ENCODE measurements at places on chromosomes 2 and 18. TPM values are rescaled to one million over a fixed set of nuclear protein-coding genes. Genes with fewer than 3 reads are reported as not detected.

DNA sequence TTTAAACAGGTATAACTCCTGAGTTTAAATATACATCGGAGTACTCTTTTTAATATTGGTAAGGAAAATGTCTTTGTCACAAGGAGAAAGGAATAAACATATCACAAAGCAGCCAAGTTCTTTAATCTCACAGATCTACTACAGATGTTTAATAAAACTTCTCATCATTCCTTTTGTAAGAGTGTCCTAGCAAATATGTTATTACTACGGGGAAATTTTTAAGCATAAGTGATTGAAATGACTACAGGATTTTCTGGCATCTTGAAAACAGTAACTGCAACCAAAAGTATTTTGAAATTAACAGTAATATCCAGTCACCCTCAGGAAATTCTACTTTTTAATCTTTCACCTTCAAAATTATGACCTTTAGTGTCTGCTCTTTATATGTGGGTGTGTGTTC lies 403.1 kb downstream of the IRS1 start:
- H3K36me3 ChIP-seq: no peaks in the 10 kb centered on the region
- no peak overlapping the region for H3K27ac ChIP-seq
- H3K27me3 ChIP-seq: no peaks in the 10 kb centered on the region
- no peaks in the 10 kb centered on the region for H3K4me1 ChIP-seq
- H3K4me3 ChIP-seq: no peak overlapping the region

Gene CPO
- not detected for total RNA-seq

DNA sequence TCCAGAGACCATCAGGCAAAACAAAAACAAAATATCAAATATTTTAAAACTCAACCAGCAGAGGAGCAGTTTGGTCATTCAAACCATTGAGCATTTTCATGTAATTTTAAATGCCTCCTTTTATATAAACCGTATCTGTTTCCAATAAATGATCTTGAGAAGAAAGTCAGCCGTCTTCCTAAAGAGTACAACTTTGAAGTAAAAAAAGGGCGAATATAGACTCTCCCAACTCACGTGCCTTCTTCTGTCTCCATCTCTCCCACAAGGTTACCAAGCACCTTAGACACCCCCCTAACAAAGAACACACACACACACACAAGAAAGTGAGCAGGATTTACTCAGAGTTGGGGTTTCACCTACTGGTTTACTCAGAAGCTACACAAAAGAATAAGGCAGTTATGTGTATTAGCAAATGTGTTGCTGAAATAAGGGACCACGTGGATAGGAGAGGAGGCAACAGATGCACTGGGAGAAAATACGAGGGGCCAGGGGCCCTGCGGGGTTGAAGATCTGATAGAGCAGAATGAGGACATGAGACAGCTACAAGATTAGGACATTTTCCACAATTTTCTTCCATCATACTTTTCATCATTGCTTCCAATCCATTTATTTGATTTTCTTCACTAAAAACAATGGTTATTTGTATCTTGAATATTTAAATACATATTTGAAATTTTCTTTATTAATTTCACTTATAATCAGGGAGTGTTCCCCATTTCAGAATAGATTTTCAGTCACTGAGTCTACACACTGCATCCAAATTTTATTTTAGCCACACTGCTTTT lies 45.0 kb downstream of the EVA1A start:
- H3K4me1 ChIP-seq: peaks cover 16% of the 10 kb centered on the region
- H3K36me3 ChIP-seq: peaks cover 65% of the 10 kb centered on the region
- no peak overlapping the region for H3K4me3 ChIP-seq
- H3K27ac ChIP-seq: no peak overlapping the region

Gene OST4
- 202 TPM for total RNA-seq

GRCh38 chr2:127351603-127352002 lies 36.2 kb downstream of the MAP3K2 start:
- no peak overlapping the region for H3K27ac ChIP-seq
- DNase-seq: no peak
- no peaks in the 10 kb centered on the region for H3K27me3 ChIP-seq

GRCh38 chr2:215189393-215189792 lies 51.0 kb upstream of the ABCA12 start:
- H3K4me3 ChIP-seq: no peak overlapping the region
- no peaks in the 10 kb centered on the region for H3K27me3 ChIP-seq
- no peak overlapping the region for H3K27ac ChIP-seq
- no peak for DNase-seq
- H3K4me1 ChIP-seq: no peaks in the 10 kb centered on the region

Gene DPP4
- 256 TPM for total RNA-seq

Gene DNAJC5G
- not detected for total RNA-seq

GRCh38 chr2:182682210-182682609 lies 33.8 kb upstream of the DNAJC10 start:
- no peaks in the 10 kb centered on the region for H3K27me3 ChIP-seq
- no peaks in the 10 kb centered on the region for H3K4me1 ChIP-seq
- no peaks in the 10 kb centered on the region for H3K36me3 ChIP-seq
- no peak overlapping the region for H3K27ac ChIP-seq
- H3K4me3 ChIP-seq: no peak overlapping the region

Gene CLK1
- total RNA-seq: 77.2 TPM

DNA sequence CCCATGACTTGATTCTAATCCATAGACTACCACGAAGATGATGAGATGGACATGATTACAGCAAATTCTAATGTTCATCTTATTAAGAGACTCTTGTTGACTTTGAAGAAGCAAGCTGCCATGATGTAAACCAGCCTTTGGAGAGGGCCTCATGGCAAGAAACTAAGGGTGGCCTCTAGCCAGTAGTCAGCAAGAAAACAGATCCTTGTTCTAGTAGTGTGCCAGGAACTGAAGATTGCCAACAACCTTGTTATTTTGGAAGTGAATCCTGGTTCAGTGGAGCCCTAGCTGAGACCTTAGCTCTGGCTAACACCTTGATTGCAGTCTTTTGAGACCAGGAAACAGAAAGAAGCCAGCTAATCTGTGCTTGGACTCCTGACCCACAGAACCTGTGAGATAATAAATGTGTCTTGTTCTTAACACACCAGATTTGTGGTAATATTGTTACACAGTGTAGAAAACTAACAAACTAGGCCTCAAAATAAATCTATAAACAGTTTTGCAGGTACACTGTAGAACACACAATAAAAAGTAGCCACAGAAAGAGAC lies 10.0 kb downstream of the PHOSPHO2 start:
- no peak overlapping the region for H3K4me3 ChIP-seq
- no peaks in the 10 kb centered on the region for H3K36me3 ChIP-seq
- DNase-seq: no peak

DNA sequence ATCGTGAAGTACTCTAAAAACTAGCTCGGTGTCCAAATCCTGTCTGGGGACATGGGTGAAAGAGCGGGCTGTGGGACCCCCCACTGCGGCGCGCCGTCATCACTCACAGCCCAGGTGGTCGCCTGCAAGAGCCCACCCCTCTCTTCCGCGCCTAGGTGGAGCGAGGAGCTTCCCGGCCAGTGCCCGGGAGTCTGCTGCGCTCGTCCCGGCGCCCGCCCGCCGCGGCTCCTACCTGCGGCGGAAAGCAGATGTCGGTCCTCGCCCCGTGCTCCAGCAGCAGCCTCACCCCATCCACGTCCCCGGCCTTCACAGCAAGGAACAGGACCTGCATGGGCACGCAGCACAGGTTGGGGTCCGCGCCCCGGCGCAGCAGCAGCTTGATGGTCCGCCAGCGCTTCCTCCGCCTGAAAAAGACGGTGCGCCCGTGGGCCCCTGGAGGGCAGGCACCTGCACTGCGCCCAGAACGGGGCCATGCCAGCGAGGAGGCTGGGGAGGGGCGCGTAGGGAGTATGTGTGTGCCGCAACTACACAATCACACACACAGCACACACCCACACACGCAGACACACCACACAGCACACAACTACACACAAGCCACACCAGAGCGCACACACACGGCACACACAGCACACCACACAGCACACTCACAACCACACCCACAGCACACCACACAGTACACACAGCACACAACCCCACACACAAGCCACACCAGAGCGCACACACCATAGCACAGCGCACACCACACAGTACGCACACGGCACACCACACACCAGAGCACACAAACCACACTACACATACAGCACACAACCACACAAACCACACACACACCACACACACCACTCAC lies 37.4 kb downstream of the ANKMY1 start:
- peak; percentile 36 for DNase-seq
- H3K4me1 ChIP-seq: peaks cover 7% of the 10 kb centered on the region
- no peaks in the 10 kb centered on the region for H3K36me3 ChIP-seq
- peaks cover 7% of the 10 kb centered on the region for H3K27me3 ChIP-seq
- no peak overlapping the region for H3K27ac ChIP-seq

- peaks cover 24% of the 10 kb centered on the region for H3K4me1 ChIP-seq
- peak overlapping the region; percentile 41 for H3K4me3 ChIP-seq
- peaks cover 9% of the 10 kb centered on the region for H3K36me3 ChIP-seq
Measured at GRCh38 chr2:135055182-135055786, 3.2 kb downstream of the RAB3GAP1 start.

DNA sequence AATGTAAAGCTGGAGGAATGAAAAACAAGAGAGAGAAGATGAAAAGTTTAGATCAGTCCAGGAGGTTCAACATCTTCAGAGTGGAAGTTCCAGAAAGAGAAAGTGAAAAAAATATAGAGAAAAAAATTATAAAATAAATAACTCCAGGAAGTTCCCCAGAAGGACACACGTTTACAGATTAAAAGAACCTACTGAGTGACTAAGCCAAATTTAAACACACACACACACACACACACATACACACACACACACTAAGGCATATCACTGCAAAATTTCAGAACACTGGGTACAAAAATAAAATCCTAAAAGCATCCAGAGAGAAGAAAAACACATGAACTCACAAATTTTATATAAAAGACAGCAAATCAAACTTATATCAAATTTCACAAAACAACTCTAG lies 85.9 kb upstream of the PMAIP1 start:
- peak overlapping the region; percentile 87 for H3K27ac ChIP-seq
- no peak overlapping the region for H3K4me3 ChIP-seq
- no peaks in the 10 kb centered on the region for H3K36me3 ChIP-seq
